Activated CD8-positive, alpha-beta memory T cell treated with anti-CD3 and anti-CD28 coated beads, Interleukin-2, amount 50 U/mL, for 4 hours (primary cell): ENCODE measurements at places on chromosomes 2 and 18.

DNA sequence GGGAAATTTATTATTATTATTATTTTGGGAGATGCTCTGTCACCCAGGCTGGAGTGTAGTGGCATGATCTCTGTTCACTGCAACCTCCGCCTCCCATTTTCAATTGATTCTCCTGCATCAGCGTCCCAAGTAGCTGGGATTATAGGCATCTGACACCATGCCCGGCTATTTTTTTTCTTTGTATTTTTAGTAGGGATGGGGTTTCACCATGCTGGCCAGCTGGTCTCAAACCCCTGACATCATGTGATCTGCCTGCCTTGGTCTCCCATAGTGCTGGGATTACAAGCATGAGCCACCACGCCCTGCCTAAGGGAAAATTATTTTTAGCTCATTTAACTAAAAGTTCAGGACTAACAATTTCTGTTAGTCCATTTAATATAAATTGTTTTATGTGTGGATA, 109.2 kb upstream of the SESTD1 start:
- DNase-seq, result no peak

DNA sequence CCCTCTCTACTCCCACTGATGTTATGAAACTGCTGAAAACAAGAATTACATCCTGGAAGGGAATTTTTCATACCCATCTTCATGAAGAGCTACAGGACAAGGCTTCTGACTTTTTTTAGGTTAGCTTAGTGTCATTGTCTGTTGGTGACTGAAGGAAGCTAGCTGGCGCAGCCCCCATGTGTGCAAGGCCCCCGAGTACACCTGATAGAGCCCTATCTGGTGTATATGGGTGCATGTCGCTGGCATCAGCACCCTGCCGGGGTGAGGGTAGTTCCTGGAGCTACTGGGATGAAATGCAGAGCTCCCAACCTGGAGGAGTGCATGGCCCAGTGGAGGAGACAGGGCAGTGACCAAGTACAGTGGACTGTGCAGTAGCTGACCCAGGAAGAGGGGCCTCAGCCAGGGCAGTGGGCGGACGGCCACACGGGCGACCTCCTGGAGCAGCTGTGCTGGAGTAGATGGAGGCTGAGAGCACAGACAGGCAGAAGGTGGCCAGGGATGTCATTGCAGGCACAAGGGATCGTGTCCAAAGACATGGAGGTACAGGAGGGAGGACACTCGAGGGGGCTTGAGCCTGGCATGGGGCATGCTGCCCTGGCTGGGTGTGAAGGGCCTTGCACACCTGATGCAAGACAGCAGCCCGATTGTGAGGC, 12.1 kb downstream of the IMPA2 start:
- DNase-seq, result no peak

DNA sequence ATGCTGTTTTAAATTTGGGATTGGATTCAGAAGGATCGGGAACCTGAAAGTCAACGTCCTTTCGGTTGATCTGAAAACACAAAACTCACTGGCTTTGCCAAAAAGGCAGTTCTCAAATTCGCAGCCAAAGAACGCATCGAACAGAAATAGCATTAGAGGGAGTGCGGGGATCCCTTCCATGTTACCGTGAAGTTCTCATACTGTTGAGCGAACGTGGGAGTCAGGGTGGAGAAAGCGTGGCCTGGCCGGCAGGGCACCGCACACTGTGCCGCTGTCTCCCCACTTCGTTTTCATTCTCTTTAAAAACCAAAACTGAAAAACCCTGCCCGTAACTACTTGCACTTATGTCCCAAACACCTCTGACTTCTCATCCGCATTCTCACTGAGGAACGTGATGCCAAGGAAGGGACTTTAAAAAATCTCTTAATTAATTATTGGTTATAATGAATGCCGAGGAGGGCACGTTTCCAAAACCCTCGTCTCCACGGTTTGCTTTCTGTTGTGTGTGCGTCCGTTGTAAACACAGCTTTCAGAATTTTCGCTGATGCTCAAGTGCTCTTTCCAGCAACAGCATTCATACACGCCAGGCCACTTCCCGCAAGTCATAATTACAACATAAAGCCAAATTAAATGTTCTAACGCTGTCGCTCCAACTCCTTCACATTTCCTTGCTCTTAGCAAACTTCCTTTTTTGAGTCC, 60.9 kb upstream of the TWIST2 start:
- no peak for DNase-seq

- DNase-seq, result no peak
Measured at GRCh38 chr2:85244828-85245227, 83.0 kb downstream of the TGOLN2 start.

DNA sequence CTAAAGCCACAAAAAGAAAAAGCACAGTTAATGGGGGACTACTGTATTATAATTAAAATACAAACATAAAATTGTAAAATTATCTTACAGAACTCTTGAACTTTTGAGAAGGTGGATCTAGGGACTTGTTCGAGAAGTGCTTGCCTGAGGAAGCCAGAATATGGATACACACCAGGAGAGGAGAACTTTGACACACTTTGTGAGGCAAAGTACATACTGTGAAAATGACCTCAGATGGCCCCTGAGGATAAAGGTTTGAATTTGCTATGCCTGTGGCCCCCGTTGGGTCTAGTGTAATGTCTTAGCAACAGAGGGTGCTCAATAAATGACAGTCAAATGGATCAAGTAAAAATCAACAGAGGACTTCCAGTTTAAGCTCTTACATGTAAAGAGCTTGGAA, 148.2 kb upstream of the CYP1B1 start:
- DNase-seq, result no peak
